T-helper 2 cell treated with Interferon-gamma antibody and Interleukin-4, amounts not matched to agents 5 μg/mL and 100 μg/mL, for 36 hours (primary cell): ENCODE measurements at places on chromosomes 5 and 9.

GRCh38 chr5:76583163-76584047 lies 39.8 kb downstream of the F2RL2 start:
- no peak for DNase-seq

DNA sequence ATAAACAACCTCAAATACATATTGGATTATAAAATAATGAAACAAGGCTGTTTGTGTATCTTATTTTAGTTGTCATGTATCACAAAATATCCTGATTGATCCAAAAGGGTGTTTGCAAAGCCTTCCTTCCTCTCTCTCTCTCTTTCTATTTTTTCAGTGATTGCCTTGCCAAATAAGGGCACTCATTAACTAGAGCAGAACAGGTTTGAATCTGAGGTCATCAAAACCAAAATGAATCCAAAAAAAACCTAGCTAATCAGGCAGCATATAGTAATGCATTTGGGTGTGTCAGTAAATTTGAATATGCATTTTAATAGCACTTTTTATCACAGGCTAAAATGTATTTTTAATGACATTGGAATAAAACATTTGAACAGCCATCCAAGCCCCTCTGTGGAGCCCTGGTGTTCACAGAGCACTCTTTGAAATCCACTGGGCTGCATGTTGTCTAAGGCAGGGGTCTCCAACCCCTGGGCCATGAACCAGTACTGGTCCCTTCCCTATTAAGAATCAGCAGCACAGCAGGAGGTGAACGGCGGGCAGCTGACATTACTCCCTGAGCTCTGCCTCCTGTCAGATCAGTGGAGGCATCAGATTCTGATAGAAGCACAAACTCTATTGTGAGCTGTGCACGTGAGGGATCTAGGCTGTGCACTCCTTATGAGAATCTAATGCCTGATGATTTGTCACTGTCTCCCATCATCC lies 171.8 kb upstream of the RAI14 start:
- no peak for DNase-seq

DNA sequence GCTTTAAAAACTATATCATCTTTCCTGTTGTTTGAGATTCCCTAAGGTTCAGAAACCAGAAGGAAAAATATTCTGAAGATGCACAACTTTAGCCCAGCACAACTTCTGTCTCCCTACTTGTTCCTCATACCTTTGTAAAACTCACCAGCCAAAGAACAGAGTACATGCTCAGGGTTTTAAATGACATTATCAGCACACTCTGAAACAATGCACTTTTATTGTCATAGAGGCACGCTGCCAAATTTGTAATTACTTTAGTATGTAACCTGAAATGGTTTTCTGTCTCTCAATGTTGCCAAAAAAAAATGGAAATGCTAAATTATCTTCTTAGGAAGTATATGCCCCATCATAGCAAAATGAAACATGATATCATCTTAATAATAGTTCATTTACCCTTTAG lies 383.6 kb upstream of the CDH6 start:
- DNase-seq, result no peak

GRCh38 chr5:376799-377325 lies 55.3 kb downstream of the AHRR start:
- peak; percentile 3 for DNase-seq

GRCh38 chr9:137262909-137263285 lies 7.8 kb downstream of the NELFB start:
- no peak for DNase-seq

- DNase-seq, result no peak
Measured at GRCh38 chr5:115551415-115551814, 6.8 kb upstream of the FEM1C start.

DNA sequence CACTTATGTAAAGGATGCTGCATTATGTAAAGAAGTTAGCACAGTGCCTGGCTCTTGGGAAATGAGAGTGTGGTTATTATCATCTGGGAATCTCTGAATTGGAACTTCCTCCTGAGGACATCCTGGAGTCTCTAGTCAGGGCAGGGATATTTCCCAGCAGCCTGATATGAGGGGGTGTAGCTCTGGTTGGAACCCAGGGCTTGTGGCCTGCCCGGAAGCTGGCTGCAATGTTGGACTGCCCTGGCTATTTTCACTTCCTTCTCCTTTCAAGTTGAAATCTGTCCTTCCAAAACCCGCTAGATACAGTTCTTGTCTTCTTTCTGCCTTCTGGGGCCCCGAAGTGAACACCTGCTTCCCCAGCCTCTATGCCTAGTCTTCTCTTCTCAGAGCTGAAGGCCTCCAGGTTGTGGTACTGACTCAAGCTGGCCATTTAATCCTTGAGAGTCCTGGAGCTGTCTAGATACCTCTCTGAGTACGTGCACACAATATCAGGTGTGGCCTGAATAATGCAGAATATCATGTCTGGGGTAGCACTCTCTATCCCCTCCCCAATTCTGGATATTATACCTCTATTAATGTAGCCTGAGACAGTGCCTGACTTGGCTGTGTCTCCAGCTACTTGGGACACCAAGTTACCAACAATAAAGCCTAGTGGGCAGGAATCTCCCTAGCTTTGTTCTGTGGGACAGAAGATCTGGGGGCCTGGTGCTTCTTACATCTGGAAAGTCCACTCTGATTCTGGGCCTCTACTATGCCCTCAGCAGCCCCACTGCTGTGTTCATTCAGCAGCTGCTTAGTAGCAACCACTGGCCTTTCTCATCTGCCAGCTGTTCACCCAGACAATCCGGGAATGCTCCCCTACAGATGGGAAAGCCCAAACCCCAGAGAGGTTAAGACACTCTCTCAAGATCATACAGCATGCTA lies 45.0 kb downstream of the SLC6A7 start:
- DNase-seq, result no peak

DNA sequence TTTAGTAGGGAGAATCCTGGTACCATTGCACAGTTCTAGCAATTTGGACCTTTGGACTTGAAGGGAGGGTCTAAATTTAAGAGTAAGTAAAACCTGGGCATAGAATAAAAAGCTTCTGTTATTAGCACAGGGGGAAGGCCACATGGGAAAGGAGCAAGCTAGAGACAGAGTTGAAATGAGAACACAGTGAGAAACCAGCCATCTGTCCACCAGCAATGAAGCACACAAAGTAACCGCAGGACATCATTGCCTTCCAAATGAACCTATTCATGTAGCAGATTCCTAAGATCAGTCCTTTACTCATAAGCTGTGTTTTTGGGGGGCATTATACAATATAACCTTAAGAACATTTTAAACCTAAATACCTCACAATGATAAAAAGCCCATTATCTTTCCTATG lies 407.4 kb downstream of the HCN1 start:
- DNase-seq, result no peak

DNA sequence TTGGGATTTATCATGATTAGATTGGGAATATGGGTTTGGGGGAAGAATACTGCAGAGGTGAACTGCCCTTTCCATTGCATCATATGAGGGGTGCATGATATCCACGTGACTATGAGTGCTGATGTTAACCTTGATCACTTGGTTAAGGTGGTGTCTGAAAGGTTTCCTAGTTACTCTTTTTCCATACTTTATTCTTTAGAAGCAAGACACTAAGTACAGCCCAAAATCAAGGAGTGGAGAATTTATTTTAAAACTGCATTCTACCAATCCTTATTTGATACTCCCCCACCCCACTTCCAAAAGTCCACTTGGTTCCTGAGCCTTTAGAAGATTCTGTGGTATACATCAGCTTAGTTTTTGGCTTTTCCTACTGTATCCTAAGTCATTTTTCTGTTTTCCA lies 20.3 kb upstream of the STOM start:
- DNase-seq, result no peak

DNA sequence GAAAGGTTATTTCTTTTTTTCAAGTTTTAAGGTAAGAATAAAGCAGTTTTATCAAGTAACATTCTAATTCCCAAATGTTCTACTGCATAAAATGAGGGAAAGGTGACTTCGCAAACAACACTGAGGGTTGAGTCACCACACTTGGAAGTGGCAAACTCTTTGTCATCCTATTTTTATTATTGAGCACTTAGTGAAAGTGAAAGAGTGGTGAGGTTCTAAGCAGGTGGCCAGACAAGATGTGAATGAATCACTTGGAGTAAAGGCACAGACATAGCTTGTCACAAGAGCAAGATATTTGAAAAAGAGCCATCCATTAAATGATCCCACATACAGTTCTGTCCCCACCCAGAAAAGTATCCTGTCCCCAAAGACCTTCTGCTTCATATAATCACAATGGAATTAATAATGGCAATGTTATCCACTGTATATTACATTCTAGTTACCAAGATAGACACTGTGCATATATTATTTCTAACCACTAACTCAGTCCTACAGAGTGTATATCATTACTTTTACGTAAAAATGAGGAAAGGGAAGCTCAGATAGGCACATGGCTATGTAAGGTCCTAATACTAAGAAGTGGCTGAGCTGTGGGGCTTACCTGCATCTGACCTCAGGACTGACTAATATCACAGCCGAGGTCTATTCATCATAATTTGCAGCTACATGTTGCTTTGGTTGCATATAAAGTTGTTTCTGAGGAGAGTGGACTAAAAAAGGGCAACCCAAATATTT lies 730.4 kb upstream of the MEF2C start:
- DNase-seq, result no peak

DNA sequence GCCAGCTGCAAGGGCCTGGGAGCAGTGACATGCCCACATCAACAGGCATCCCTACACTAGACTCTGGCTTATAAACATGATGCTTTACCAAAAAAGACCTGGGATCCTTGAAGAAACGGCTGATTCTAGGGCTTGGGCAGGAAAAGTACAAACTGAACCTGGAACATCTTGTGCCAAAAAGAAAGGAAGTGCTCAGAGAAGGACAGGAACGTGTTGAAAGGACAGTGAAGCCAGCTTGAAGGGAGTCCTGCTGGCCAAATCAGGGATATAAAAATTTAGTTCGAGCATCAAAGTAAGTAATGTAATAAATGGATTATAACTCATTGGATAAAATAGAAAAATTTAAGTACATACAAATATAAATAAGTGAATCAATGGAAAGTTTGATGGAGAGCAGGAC lies 58.1 kb downstream of the ALDH7A1 start:
- no peak for DNase-seq

DNA sequence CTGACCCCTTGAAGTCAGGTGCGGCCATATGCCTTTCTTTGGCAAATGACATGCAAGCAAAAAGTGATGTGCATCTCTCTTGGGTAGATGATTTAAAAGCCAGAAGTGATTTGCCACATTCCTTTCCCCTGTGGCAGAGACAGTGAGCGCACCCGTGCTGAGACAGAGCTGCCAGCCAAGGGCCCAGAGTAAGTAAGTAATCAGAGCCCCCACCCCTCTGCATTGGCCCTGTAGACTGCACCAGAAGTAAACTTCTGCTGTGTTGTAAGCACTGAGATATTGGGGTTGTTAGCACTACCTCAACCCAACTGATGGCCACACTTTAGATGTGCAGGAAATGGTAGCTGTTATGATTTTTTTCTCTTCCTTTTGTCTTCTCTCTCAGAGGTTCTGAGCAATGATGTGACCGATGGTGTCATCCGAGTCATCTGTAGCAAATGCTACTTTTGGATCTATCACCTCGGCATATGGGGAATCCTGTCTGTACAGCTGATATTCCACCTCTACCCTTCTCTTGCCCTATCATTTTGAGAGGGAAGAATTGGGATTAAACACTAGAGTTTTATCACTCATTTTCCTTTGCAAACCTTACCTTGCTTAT lies 58.0 kb downstream of the DOCK2 start:
- no peak for DNase-seq

DNA sequence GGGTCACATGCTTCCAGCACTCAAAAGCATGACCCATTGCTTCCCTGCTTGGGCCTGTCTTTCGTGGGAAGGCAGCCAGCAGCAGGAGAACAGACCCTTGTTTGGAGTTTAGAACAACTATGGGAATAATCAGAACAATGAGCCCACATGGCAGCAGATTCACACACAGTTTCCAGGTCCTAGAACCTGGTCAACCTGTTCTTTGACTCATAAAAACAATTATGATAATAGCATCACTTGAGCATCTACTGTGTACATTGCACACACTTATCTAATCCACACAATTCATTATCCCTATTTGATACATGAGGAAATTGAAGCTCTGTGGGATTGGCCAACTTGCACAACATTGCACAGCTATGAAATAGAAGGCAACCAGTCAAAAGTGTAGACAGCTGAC lies 41.7 kb downstream of the KLF4 start:
- DNase-seq, result no peak

GRCh38 chr9:130197888-130198287 lies 25.7 kb downstream of the NCS1 start:
- no peak for DNase-seq

DNA sequence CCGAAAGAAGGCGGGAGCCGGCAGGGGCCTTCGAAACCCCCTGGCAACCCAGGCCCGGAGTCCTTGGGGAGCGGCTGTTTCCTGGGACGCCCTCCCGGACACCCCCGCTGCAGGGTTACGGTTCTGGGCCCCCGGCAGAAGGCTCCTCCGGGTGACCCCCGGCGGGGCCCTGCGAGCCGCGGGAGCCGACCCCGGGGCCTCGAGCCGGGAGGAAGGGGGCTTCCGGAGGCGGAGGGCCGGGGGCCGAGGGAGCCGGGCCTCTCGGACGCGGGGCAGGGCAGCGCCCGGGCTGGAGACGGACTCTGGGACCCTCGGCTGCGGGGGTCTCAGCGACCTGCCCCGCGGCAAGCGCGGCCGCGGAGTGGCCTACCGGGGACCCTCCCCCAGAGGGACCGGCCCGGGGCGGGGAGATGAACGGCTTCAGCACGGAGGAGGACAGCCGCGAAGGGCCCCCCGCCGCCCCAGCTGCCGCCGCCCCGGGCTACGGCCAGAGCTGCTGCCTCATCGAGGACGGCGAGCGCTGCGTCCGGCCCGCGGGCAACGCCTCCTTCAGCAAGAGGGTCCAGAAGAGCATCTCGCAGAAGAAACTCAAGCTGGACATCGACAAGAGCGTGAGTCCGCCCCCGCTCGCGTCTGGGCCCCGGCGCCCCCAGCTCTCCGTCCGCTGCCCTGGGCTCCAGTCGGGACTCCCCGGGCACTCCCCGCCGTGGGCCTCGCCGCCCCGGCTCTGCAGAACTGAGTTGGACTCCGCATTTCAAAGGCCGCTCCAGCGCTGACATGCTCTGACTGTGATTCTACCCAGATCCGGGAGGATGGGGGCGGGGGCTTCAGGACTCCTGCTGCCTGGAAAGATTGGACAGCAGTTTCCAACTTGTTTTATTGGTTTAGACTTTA lies 645 bp downstream of the SAP30L start:
- DNase-seq, result peak; percentile 27

GRCh38 chr9:117286245-117286644 lies 128.6 kb downstream of the ASTN2 start:
- DNase-seq, result no peak

GRCh38 chr9:135213566-135213965 lies 126.1 kb downstream of the OLFM1 start:
- DNase-seq, result no peak

DNA sequence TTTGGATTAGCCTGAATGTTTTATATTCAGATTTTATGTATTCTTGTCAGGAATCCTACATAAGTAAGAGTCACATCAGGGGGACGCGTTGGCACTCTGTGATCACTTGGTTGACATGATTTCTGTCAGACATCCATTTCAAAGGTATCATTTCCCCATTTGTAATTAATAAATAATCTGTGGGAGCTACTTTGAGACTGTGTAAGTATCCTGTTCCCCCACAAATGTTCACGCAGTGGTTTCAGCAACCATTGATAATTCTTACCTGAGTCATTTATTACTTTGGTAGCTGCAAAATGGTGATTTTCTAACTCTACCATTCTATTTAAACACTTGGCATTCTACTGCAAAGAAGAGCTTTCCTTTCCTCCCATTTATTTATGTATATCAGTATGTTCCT lies 56.9 kb upstream of the TBC1D2 start:
- no peak for DNase-seq
